Naive thymus-derived CD4-positive, alpha-beta T cell (primary cell): ENCODE measurements at places on chromosomes 7 and 10.

DNA sequence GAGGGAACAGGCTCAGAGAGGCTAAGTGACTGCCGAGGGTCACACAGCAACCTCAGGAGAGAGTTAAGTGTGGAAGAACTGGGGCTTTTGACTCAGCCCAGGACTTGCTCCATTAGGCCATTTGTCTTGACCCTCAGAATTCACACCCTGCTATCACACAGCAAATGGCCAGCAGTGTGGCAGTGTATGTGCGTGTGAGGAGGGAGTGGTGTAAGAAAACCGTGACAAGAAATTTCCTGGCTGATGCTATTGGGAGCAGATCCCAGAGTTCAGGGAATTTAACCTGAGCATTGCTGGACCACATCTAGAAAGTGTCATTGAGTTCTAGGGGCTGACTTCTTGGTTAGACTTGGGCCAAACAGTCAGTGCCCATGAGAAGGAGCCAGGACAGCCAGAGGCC, 18.4 kb downstream of the VWA2 start:
- DNase-seq = no peak

- no peak for DNase-seq
Measured at GRCh38 chr10:22824520-22824919, 103.3 kb upstream of the ARMC3 start.

DNA sequence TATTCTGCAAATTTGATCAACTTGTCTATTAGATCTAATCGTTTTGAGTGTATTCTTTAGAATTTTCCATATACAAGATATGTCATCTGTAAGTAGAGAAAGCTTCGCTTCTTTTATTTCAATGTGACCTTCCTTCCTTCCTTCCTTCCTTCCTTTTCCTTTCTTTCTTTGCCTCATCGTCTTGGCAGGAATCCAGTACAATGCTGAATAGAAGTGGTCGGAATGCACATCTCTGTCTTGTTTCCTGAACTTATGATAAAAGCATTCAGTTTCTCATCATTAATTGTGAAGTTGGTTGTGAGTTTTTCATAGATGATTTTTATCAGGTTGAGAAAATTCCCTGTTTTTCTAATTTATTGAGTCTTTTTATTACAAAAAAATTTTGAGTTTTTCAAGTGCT, 300.7 kb upstream of the ZNF32 start:
- no peak for DNase-seq

DNA sequence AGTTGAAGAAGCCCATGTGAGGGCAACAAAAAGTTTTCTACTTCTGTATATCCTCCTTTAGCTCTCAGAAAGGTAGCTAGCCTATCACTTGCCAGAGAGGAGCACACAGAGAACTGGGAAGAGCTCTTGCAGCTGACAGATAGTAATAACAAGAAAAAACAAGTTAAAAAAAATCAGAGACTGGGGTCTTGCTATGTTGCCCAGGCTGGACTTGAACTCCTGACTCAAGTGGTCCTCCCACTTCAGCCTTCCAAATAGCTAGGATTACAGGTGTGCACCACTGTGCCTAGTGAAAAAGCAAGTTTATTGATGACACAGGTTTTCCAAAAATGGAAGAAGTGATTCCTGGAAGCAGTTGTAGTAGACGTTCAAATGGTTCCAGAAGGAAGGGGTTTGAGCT, 93.6 kb downstream of the CLEC2L start:
- no peak for DNase-seq

DNA sequence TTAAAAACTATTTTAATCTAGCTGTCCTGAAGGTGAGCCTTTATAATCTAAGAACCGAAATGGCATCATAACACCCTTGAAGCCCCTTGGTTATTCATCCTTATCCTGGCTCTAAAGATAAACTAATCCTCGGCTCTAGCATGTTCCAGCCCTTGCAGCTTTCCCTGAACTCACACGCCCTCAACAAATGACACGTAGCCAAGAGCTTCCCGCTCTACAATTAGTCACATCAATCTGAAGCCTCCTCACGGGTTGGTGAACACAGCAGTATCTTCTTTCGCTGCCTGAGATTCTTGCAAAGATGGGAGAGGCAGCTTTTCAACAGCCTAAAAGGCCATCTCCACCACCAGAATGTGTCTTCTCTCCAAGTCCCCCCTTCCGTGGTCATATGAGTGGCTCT, 4.1 kb downstream of the FRMD4A start:
- DNase-seq = no peak

DNA sequence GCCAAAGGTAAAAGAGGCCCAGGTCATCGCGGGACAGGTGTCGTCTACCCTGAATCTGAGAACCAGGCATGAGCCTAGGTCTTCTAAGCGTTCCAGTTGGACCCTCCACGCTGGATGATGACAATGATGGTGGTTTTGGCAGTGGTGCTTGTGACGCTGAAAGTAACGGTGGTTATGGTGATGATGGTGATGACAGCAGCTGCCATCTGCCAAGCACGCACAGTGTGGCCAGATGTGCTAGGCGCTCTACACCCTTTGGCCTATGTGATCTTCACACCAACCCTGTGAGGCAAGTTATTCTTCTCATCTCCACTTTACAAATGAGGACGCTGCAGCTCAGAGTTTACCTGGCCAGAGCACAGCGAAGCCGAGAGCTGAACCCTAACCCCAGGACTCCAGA, 93.9 kb downstream of the FAM53B start:
- no peak for DNase-seq

DNA sequence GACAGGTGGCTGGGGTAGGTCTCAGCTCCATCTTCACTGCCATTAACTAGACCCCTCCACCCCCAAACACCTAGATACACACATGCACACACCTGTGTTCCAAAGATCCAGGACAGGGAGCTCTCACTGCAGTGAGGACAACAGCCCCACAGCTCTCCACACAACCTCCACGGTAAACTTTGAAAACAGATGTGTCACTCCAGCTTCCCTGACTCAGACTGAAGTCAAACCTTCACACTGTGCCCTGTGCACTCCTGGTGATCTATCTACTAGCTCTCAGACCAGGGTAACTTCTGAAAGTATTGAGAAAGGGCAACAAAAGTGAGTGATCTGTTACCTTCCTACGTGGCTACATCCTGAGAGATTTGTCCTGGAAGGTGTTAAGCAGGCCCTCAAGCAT, 519.8 kb downstream of the XPNPEP1 start:
- DNase-seq = no peak

- no peak for DNase-seq
Measured at GRCh38 chr7:486216-486743, 33.4 kb downstream of the PDGFA start.

DNA sequence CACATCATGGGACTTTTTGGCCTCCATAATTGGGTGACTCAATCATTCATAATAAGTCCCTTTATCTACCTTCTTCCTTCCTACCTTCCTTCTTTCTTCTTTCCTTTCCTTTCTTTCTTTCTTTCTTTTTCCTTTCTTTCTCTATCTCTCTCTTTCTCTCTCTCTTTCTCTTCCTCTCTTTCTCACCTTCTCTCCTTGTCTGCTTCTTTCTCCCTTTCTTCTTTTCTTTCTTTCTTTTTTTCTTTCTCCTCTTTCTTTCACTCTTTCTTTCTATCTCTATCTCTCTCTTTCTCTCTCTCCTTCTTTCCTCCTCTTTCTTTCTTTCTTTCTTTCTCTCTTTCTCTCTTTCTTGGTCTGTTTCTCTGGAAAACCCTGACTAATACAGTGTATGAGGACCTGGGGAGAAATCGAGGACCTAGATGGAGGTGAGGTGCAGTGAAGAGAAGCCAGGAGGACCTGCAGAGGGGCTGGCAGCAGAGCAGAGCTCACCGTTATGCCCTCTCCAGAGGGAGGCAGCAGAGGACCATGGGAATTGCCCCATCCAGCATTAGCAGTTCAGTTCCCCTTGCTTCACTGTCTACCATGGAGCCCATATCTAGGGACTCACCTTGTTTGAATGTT, 52.7 kb upstream of the BTRC start:
- DNase-seq = no peak

- no peak for DNase-seq
Measured at GRCh38 chr10:80945264-80945880, 407.7 kb downstream of the SH2D4B start.

DNA sequence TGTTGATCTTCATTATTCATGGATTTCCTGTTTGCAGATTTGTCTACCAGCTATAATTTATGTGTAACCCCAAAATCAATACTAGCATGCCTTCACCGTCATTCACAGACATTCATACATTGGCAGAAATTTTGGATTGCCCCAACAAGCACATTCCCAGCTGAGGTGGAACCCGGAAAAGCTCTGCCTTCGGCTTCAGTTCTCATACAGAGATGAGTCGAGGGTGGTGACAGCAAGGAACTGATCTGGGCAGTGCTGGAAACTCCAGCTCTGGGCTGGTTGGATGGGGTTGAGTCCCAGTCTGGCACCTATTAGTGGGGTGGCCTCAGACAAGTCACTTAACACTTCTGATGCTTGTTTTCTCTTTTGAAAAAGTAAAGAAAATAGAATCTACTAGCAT, 267.5 kb downstream of the SNX13 start:
- DNase-seq = no peak

GRCh38 chr7:92276460-92276864, 30.7 kb downstream of the ANKIB1 start:
- no peak for DNase-seq

DNA sequence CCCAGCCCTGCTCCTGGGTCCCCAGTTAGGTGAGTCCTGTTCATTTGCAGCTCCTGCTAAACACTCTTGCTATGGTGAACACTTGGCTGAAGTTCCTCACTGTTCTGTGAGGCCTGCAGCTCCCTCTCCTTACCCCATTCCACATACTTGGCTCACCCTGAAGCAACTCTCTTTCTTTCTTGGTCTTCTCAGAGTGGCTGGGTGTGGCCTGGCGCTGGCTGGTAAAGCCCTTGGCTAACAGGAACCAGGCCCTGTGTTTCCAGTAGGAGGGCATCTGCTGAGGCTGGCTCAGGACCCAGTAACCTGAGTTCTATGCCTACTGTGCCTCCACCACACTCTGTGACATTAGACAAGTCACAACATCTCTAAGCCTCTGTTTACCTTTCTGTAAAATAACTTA, 53.1 kb upstream of the COL13A1 start:
- no peak for DNase-seq

DNA sequence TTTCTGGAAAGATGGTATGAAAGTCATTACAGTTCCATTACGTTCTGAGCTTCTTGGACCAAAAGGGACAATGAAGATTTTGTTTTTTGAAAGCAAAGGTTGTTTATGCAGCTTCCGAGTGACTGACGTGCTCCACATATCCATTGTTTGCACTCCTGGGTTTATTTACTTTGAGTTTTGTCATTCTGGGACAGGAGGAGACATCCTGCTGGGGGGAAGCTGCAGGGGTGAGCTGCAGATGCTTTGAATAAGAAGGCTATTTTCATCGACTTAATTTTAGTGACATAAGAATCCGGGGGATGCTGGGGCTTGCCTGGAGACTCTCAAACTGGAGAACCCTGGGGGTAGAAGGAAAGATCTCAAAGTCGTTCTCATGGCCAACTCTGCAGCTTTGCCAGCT, 12.7 kb upstream of the SFMBT2 start:
- DNase-seq = no peak

DNA sequence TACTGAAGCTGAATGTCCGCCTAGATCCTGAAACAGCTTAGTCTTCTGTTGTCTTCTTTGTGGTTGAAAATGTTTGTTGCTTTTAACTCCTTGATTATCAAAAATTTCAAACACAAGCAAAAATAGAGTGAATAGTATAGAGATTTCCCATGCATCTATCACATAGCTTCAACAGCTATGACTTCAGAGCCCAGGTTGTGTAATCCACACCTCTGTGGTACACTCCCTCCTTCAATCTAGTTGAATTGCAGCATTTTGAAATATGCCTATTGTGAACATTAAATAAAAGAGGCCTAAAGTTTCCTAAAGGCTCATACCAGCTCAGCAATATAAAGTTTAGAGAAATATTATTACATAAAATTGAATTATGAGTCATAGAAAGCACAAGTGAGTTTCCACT, 204.7 kb upstream of the HDAC9 start:
- DNase-seq = no peak

DNA sequence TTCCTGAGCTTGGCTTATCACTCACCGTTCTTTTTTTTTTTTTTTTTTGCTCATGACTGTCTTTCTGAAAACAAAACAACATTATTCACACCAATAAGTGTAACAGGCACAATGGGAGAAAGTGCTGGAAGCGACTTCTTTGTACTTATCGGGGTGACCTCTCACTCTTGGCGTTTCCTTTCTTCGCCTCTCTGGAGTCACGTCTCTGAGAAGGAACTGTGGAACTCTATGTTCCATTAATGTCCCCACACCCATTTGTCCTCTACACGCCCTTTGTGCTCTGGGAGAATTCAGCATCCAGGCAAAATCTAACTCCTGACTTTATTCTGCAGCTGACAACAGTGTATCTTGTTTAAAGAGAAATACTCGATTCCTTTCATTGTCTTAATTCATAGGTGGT, 70.8 kb upstream of the FAM204A start:
- DNase-seq = no peak

- DNase-seq = no peak
Measured at GRCh38 chr10:75238182-75239095, 2.7 kb upstream of the COMTD1 start.

- DNase-seq = no peak
Measured at GRCh38 chr7:25246306-25246705, 18.0 kb upstream of the NPVF start.

- DNase-seq = no peak
Measured at GRCh38 chr7:128938544-128939074, 882 bp downstream of the IRF5 start.

DNA sequence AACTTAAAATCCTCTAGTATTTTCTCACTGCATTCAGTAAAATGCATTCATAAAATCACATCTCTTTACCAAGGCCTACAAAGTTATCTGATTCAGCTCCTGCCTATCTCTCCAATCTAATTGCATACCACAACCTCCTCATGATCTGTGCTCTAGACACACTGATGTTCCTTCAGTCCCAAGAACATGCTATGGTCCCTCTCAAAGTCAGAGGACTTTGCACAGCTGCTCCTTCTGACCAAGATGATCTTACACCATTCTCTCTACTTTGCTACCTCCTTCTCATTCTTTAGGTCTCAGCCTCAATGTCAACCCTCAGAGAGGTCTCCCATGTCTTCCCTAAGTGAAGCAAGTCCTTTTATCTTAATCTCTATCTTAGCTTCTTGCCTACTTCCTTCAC, 45.5 kb downstream of the CAV1 start:
- DNase-seq = no peak

DNA sequence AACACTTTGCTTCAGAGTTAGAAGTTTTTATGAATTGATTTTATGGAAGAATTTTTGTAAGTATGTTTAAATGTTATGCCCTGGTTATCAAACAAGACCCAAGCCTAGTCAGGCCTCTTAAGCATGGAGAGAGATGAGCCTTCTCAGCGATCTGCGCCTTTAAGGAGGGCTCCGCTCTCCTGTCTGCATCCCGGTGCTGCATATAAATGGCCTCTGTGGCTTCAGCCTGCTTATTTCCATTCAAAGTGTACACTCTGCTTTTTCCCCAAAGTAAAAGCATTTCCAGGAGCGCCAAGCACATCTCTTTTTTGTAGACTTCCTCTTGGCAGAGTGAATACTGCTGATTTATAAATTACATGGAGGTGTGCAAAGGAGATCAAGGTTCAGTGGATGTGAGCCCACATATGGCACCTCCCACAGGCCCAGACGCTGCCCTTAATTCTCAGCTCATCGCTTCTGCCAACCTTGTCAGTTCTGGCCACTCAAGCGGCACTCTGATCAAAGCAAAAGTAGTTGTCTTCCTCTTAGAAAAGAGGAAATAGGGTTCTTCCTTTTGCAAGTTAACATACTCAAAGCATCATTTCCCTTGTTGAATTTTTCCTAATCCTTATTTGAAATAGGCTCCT, 70.0 kb upstream of the SFMBT2 start:
- peak; percentile 24 for DNase-seq

GRCh38 chr10:28595613-28596012, 62.7 kb downstream of the WAC start:
- DNase-seq = no peak

GRCh38 chr7:159128767-159129166, 15.9 kb downstream of the VIPR2 start:
- DNase-seq = no peak

GRCh38 chr7:2860627-2861133, 16.6 kb upstream of the GNA12 start:
- no peak for DNase-seq
